ENCODE measurements at places on chromosomes 12 and 14. TPM values are rescaled to one million over a fixed set of nuclear protein-coding genes. Genes with fewer than 3 reads are reported as not detected.

Gene OTOGL
- total RNA-seq, result not detected

Gene CELA1
- total RNA-seq, result not detected

Gene KCNK10
- total RNA-seq, result 0.10 TPM

Gene HAL
- total RNA-seq, result 0.96 TPM

Gene TC2N
- 38.1 TPM for total RNA-seq

Gene CMA1
- not detected for total RNA-seq

Gene POTEG
- total RNA-seq, result not detected

Gene SNAPC1
- total RNA-seq, result 7.2 TPM

Gene RPGRIP1
- total RNA-seq, result not detected

Gene TPPP2
- not detected for total RNA-seq

Gene ERP27
- 3.8 TPM for total RNA-seq

Gene DNAI7
- 0.17 TPM for total RNA-seq

Gene PELI2
- 11.3 TPM for total RNA-seq

Gene C1RL
- total RNA-seq, result 27.4 TPM

Gene PRB2
- not detected for total RNA-seq

Gene GZMB
- 2,205 TPM for total RNA-seq

Gene CD163L1
- not detected for total RNA-seq

Gene PLA2G1B
- not detected for total RNA-seq

Gene MYF6
- total RNA-seq, result not detected

Gene DTX1
- 18.0 TPM for total RNA-seq

Gene KRT73
- 1.3 TPM for total RNA-seq

Gene TMEM30B
- 3.4 TPM for total RNA-seq

Gene ANKS1B
- total RNA-seq, result 0.63 TPM

Gene MMP19
- 0.81 TPM for total RNA-seq

Gene PLCZ1
- not detected for total RNA-seq

Gene LALBA
- not detected for total RNA-seq

Gene NAV3
- not detected for total RNA-seq

Gene ERH
- 215 TPM for total RNA-seq

Gene PPP2R5C
- 317 TPM for total RNA-seq

Gene DBX2
- not detected for total RNA-seq

Gene DAO
- total RNA-seq, result not detected

Gene PRR4
- total RNA-seq, result 3.0 TPM

Gene GLT8D2
- total RNA-seq, result 0.23 TPM

Gene EXD2
- total RNA-seq, result 11.3 TPM

Gene HOXC5
- not detected for total RNA-seq

Gene NXPH4
- 1.5 TPM for total RNA-seq

Gene ADAM20
- total RNA-seq, result 1.3 TPM

Gene SMCO3
- total RNA-seq, result not detected

Gene PTPN6
- 238 TPM for total RNA-seq

Gene RAD9B
- 2.3 TPM for total RNA-seq
